Activated naive CD4-positive, alpha-beta T cell treated with anti-CD3 and anti-CD28 coated beads, Interleukin-2, amount 50 U/mL, for 16 hours (primary cell): ENCODE measurements at places on chromosomes 4 and X.

GRCh38 chr4:140866492-140867005, 110.4 kb upstream of the TBC1D9 start:
- DNase-seq = no peak

DNA sequence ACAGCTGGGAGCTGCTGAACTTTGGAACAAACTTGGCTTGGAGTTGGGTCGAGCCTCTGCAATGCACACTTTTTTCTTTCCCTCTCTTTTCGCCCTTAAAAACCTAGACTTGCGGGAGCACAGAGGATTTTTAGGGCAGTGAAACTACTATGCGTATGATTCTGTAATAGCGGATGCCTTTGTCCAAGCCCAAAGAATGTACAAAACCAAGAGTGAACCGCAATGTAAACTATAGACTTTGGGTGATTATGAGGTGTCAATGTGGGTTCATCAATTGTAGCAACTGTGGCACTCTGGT, 493 bp upstream of the SH3D19 start:
- DNase-seq = no peak

- no peak for DNase-seq
Measured at GRCh38 chr4:94934864-94935263, 177.1 kb downstream of the BMPR1B start.

GRCh38 chr4:36332782-36333131, 51.3 kb downstream of the DTHD1 start:
- DNase-seq = no peak

DNA sequence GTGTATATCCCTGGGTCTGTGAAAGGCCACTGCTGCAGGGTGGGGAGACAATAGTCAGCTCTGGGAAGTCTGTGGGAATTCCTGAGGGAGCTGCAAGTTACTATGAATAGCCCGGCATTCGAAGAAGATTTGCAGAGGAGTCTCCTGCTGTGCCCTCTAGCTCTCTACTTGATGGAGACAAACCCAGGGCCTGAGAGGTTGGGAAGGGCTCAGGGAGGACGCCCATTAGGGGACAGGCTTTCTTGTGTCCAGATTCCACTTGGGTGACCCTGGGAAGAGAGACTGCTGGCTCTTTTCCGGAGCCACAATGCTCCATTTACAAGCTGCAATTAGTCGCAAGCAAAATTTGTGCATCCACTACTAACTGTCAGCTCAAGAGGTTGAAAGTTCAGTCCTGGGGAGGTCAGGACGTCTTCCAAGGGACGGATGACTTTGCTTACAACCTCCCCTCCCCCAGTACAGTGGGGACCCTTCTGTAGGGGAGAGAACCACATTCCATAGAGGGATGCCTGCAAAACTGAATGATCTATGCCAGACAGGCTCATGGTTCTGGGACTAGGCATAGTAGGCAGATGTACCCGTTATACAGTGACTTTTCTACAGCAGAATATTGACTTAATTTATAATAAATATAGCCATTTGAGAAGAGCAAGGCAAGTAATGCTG, 48.2 kb upstream of the PHOX2B start:
- DNase-seq = no peak

GRCh38 chrX:19833034-19833677, 54.2 kb downstream of the SH3KBP1 start:
- no peak for DNase-seq

- DNase-seq = no peak
Measured at GRCh38 chr4:142267101-142267500, 579.0 kb downstream of the INPP4B start.

- DNase-seq = no peak
Measured at GRCh38 chrX:38205039-38205438, 15.6 kb downstream of the SRPX start.

DNA sequence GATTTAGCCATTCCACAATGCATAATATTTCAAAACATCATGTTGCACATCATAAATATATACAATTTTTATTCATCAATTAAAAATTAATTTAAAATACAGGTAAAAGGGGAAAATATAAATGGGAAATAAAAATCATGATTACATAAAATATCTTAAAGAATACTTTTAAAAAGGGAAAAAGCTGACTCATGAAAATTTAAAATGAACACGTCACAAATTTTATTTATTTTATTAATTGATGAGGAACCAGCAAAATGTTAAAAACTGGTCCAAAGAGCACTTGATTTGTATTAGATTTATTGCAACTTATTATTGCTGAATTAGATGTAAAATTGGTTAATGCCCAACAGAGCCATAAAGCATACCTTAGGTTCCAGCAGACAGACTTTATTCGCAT, 78.5 kb upstream of the ANK2 start:
- no peak for DNase-seq
